Activated CD4-positive, alpha-beta memory T cell treated with anti-CD3 and anti-CD28 coated beads for 36 hours (primary cell): ENCODE measurements at places on chromosomes 11 and 22. TPM values are rescaled to one million over a fixed set of nuclear protein-coding genes. Genes with fewer than 3 reads are reported as not detected.

Gene TRIM48
- total RNA-seq = not detected

Gene C11orf42
- total RNA-seq = not detected

Gene MCAM
- 8.2 TPM for total RNA-seq

Gene MDK
- 5.9 TPM for total RNA-seq

Gene DCHS1
- 0.80 TPM for total RNA-seq

Gene PATE2
- total RNA-seq = not detected

Gene SCUBE2
- not detected for total RNA-seq

Gene OR51A7
- not detected for total RNA-seq

DNA sequence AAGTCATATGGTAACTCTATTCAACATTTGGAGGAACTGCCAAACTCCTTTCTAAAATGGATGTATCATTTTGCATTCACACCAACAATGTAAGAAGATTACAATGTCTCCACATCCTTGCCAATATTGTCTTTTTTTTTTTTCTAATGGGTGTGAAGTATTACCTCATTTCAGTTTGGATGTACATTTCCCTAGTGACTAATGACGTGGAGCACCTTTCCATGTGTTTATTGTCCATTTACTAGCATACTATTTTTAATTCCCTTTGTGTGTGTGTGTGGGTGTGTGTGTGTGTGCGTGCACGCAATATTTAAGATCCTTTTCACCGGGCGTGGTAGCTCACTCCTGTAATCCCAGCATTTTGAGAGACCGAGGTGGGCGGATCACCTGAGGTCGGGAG, 62.7 kb downstream of the APOL3 start:
- peaks cover 1% of the 10 kb centered on the region for H3K27me3 ChIP-seq
- no peak for DNase-seq
- no peaks in the 10 kb centered on the region for H3K36me3 ChIP-seq
- no peak overlapping the region for H3K4me3 ChIP-seq

GRCh38 chr22:32717337-32718240, 83.9 kb upstream of the TIMP3 start:
- no peak overlapping the region for H3K4me3 ChIP-seq
- DNase-seq = no peak
- no peaks in the 10 kb centered on the region for H3K36me3 ChIP-seq

GRCh38 chr22:48820481-48821345, 1007.0 kb downstream of the BRD1 start:
- no peak overlapping the region for H3K4me3 ChIP-seq
- no peak for DNase-seq
- no peak overlapping the region for H3K27ac ChIP-seq
- H3K27me3 ChIP-seq = peaks cover 7% of the 10 kb centered on the region
- no peaks in the 10 kb centered on the region for H3K36me3 ChIP-seq

DNA sequence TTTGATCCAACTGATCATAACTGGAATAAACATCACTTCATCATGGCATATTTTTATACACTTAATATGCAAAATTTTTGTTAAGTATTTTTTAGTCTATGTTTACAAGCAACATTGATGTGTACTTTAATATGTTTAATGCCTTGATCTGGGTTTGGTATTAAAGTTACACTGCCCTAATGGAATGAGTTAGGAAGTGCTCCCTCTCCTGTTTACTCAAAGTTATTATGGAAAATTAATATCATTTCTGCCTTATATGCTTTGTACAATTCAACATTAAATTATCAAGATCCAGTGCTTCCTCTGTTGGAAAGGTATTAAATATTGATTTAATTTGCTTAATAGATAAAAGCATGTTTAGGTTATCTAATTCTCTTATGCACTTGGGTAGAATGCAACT, 927.3 kb upstream of the RAG2 start:
- no peaks in the 10 kb centered on the region for H3K27me3 ChIP-seq
- no peak overlapping the region for H3K27ac ChIP-seq
- no peaks in the 10 kb centered on the region for H3K4me1 ChIP-seq
- no peak overlapping the region for H3K4me3 ChIP-seq
- no peak for DNase-seq

DNA sequence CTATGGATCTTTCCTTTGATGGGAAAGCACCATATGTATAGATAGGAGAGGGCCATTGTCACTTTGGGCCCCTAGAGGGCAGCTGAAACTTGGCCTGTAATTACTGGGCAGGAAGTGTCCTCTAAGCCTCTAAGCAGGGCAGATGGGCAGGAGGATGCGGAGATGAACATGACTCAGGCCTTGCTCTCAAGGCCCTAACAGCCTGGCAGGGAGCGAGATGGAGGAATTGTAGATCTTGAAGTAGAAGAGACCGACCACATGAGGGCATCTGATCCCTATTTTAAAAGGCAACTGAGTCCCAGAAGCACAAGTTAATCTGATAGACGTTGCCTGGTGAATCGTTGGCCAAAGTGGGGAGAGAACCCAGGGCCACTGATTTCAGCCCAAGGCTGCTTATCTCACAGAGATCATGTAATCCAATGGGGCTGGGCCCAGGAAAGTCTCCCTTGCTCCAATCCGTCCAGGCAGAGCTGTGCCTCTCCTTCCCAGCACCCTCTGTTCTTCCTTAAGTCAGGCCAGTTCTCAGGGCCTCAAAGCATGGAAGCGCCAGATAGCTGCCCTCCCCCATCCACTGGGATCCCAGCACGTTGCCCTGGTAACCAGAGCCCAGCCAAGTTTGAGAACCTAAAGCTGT, 2.5 kb upstream of the SEPTIN3 start:
- H3K36me3 ChIP-seq = no peaks in the 10 kb centered on the region
- H3K4me3 ChIP-seq = no peak overlapping the region
- peaks cover 3% of the 10 kb centered on the region for H3K27me3 ChIP-seq
- peak overlapping the region; percentile 2 for H3K27ac ChIP-seq
- peaks cover 7% of the 10 kb centered on the region for H3K4me1 ChIP-seq

DNA sequence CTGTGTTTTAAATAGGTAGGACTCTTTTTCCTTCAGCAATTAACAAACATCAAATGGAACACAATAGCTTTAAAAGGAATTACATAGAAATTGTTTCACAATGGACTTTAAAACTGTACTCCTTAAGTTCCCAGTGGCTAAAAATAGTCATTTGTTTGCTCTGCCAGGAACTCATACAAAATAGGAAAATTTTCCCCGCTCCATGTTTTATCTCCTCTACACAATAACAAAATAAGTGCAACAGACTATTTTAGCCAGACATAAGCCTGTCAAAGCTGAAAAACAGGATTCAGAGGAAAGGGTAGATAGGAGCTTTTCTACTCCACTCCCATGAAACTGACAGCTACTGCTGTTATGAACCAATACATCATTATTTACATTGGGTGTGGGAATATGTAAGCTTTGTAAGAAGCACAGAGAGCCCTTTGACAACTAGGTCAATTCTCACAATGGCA, 90.1 kb downstream of the STK33 start:
- no peaks in the 10 kb centered on the region for H3K4me1 ChIP-seq
- H3K27me3 ChIP-seq = no peaks in the 10 kb centered on the region
- no peak for DNase-seq
- H3K36me3 ChIP-seq = no peaks in the 10 kb centered on the region
- H3K4me3 ChIP-seq = no peak overlapping the region
- no peak overlapping the region for H3K27ac ChIP-seq

- H3K36me3 ChIP-seq = no peaks in the 10 kb centered on the region
- peak; percentile 69 for DNase-seq
- peaks cover 31% of the 10 kb centered on the region for H3K4me1 ChIP-seq
- H3K27me3 ChIP-seq = no peaks in the 10 kb centered on the region
- no peak overlapping the region for H3K4me3 ChIP-seq
- no peak overlapping the region for H3K27ac ChIP-seq
Observed at GRCh38 chr11:66172146-66172545, 96.3 kb upstream of the RAB1B start.

DNA sequence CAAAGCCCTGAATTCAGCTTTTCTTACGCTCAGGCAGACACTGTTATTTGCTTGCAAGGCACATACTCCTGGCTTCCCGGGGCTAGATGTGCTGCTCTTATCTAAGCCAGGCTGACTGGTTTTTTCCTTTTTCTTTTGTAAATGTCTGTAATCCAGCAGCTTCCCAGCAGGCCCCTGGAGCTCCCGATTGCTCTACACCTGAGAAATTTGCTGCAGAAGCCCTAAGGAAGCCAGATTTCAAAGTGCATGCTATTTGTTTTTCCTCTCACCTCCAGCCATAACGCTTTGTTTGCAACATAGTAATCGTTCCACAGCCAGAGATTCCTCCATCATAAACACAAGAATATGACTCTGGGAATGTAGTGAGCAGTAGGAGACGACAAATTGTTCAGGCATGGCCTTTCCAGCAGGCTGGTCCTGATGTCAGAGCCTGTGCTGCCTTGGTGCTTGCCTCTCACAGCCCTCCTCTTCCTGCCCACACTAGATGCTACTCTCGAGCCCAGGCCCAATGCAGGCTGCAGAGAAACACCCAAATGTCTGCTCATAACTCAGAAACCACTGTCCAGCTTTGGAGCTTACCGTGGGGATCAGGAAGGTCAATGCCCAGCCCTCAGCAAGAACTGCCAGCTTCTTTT, 54.7 kb upstream of the SLC6A5 start:
- H3K36me3 ChIP-seq = no peaks in the 10 kb centered on the region
- no peak for DNase-seq
- no peak overlapping the region for H3K27ac ChIP-seq
- H3K4me1 ChIP-seq = no peaks in the 10 kb centered on the region

DNA sequence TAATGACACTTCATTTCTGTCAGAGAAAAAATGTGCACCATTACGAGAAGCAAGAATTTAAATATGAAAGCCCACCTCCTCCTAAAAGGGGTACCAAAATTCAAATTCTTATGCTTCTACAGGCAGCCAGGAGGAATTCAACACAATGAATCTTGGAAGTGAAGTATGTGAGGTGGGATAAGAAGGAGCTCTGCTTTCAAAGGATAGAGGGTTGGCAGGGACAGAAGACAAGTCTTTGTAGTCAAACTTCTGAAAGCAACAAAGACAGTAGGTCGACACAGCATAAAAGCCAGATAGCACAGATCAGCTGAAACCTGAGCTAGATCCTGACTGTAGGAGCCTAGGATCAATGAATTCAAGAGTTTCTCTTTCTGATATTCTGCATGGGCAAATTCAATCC, 17.4 kb downstream of the NARS2 start:
- H3K27ac ChIP-seq = no peak overlapping the region
- peaks cover 41% of the 10 kb centered on the region for H3K4me1 ChIP-seq
- no peaks in the 10 kb centered on the region for H3K27me3 ChIP-seq
- DNase-seq = no peak
- H3K36me3 ChIP-seq = peaks cover 43% of the 10 kb centered on the region
- no peak overlapping the region for H3K4me3 ChIP-seq

- peak; percentile 86 for DNase-seq
- H3K36me3 ChIP-seq = peaks cover 8% of the 10 kb centered on the region
- H3K4me1 ChIP-seq = peaks cover 51% of the 10 kb centered on the region
Observed at GRCh38 chr11:72736452-72737069, 15.6 kb downstream of the ARAP1 start.

- no peaks in the 10 kb centered on the region for H3K4me1 ChIP-seq
- peaks cover 4% of the 10 kb centered on the region for H3K27me3 ChIP-seq
- no peaks in the 10 kb centered on the region for H3K36me3 ChIP-seq
- DNase-seq = peak; percentile 85
- peak overlapping the region; percentile 55 for H3K4me3 ChIP-seq
- no peak overlapping the region for H3K27ac ChIP-seq
Observed at GRCh38 chr22:42661985-42662831, 13.0 kb upstream of the CYB5R3 start.

DNA sequence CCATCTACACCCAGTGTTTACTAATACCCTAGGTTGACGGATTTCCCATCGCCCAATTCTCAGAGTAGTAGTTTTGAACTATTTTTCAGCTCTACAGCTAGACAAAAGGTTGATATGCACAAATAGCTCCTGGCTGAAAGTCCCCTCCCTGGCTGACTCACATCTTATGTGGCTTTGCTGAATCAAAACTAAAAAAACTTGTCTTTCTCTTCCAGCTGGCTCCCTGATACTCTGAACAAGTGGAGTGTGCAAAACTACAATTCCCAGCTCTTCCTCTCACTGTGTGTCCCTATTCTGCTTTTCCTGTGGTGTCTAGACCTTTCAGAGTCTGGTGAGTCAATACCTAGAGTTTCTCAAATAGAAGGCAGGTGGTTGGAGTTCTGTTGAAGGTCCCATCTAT, 12.7 kb upstream of the LARGE1 start:
- H3K4me1 ChIP-seq = no peaks in the 10 kb centered on the region
- DNase-seq = no peak
- H3K27me3 ChIP-seq = no peaks in the 10 kb centered on the region
- no peak overlapping the region for H3K27ac ChIP-seq
- H3K36me3 ChIP-seq = no peaks in the 10 kb centered on the region
- H3K4me3 ChIP-seq = no peak overlapping the region
